Muscle of leg (tissue), 16 donors: ENCODE measurements at places on chromosomes 7 and 10. TPM values are rescaled to one million over a fixed set of nuclear protein-coding genes. Genes with fewer than 3 reads are reported as not detected.

- no peak within 1 kb of the TSS for H3K27ac ChIP-seq
- no peaks in the 10 kb centered on the region for H3K27me3 ChIP-seq
- H3K4me3 ChIP-seq: no peak within 1 kb of the TSS
- peaks cover 5% of the 10 kb centered on the region for H3K4me1 ChIP-seq
- DNase-seq: no peak
- no peaks in the 10 kb centered on the region for H3K36me3 ChIP-seq
Observed at GRCh38 chr10:103479135-103479534, at the start of gene CALHM3. TSS of gene CALHM3 (minus strand) at chr10:103479240. CDS start at chr10:103479032, 208 bp downstream.

- H3K27ac ChIP-seq: no peak overlapping the region
- no peak overlapping the region for H3K4me3 ChIP-seq
Observed at GRCh38 chr7:3787717-3788264, 486.7 kb downstream of the SDK1 start.

DNA sequence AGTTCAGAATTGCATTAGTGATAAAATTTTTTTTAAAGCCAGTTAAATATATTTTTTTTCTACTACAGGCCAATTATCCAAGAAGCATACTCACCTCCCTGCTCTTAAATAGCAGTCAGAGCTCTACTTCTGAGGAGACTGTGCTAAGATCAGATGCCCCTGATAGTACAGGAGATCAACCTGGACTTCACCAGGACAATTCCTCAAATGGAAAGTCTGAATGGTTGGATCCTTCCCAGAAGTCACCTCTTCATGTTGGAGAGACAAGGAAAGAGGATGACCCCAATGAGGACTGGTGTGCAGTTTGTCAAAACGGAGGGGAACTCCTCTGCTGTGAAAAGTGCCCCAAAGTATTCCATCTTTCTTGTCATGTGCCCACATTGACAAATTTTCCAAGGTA, 119.1 kb downstream of the TRIM24 start:
- no peaks in the 10 kb centered on the region for H3K4me1 ChIP-seq
- DNase-seq: no peak
- no peaks in the 10 kb centered on the region for H3K27me3 ChIP-seq
- peaks cover 20% of the 10 kb centered on the region for H3K36me3 ChIP-seq

- peaks cover 2% of the 10 kb centered on the region for H3K4me1 ChIP-seq
- H3K27ac ChIP-seq: no peak overlapping the region
- no peaks in the 10 kb centered on the region for H3K27me3 ChIP-seq
- no peaks in the 10 kb centered on the region for H3K36me3 ChIP-seq
Observed at GRCh38 chr7:49396229-49396628, 377.2 kb upstream of the VWC2 start.

DNA sequence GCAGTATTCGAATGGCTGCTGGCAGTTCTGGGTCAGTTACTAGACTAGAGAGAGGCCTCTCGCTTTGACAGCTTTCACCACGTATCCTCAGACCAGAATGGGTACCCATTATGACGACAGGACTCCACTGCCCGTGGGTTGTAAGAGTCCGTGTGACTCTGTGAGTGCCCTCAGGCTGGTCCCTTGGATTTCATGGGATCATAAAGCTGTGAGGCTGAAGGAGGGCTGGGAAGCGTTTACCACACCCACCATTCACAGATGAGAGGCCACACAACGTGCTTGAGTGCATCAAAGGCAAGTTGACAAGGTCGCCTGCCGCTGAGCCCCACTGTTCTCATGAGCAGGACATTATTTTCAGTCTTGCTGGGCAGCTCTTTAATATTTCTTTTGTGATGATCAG, 87.2 kb downstream of the EZH2 start:
- H3K4me3 ChIP-seq: no peak overlapping the region
- H3K4me1 ChIP-seq: peaks cover 11% of the 10 kb centered on the region
- DNase-seq: no peak
- H3K27ac ChIP-seq: no peak overlapping the region
- no peaks in the 10 kb centered on the region for H3K27me3 ChIP-seq
- H3K36me3 ChIP-seq: peaks cover 55% of the 10 kb centered on the region

The GARIN1A gene
- 0.53 TPM for total RNA-seq

The CYP3A5 gene
- total RNA-seq: 0.93 TPM

- peaks cover 37% of the 10 kb centered on the region for H3K4me1 ChIP-seq
- H3K27me3 ChIP-seq: peaks cover 5% of the 10 kb centered on the region
- no peaks in the 10 kb centered on the region for H3K36me3 ChIP-seq
Observed at GRCh38 chr10:118971876-118972275, 57.6 kb upstream of the NANOS1 start.
